ENCODE measurements at places on chromosomes 12 and 14.

DNA sequence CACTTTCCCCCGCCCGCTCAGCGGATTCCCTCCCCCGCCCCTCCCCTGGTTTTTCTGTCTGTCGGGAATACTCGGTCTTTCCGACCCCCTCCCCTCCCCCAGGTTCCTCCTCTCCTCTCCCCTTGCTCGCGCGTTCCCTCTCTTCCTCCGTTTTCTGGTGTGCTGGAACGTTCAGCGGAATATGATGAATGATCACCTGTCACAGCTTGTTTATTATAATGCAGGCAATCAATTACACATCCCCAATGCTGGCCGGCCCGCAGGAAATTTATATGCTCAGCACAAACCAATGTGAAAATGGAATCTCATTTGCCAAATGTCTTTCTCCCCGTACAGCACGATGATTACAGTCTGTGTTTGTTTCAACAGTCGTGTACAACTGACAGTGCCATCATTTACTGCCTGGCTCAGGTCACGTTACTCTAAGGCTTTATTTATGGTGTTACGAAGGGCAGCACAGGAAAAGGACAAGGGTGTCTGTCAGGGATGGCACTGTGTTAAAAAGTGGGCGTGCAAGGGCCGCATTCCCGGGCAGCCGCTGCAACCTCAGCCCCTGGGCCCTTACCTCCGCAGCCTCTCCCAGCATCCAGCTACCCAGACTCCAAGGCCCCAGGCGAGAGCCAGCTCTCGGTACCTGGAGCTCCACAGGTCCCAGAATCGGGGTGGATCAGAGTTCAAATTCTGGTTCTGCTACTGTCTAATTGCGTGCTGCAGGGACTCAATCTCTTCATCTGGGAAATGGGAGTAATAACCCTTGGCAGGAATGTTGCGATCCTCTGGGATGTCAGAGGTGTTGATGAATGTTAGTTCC is 24.7 kb upstream of the MAP1LC3B2 start:
- no peak for DNase-seq

DNA sequence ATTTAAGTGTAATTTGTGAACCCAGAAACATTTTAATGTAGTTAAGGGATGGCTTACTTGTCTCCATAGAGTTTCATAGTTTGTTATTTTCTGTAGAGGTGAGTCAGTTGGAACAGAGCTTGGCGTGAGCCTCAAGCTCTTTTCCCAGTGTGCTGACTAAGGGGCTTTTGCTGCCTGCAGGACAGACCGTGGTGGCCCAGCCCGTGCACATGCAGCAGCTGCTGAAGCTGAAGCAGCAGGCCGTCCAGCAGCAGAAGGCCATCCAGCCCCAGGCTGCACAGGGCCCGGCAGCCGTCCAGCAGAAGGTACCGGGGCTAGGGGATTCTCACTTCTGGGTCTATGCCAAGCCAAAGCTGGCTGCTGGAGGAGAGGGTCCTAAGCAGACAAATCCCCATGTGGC is 76.9 kb downstream of the DDX51 start:
- no peak for DNase-seq

DNA sequence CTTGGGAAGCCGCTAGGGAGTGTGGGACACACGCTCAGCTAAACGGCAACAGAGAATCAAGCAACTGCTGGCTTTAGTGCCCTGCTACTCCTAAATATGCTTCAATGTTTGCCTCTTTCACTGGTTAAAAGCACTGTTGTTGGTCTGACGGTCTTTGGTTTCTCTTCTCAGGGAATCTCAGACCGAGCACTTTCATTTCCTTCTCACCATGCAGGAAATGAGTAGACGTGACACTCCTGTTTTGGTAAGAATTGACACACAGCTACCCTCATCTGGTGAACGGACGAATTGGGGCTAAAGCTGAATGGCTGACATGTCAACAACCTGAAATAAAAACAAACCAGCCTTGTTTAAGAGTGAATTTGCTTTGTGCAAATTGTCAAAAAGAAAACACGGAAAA is 57.5 kb upstream of the PIWIL1 start:
- no peak for DNase-seq

- DNase-seq = no peak
Observed at GRCh38 chr14:66603945-66604344, 96.0 kb downstream of the GPHN start.

DNA sequence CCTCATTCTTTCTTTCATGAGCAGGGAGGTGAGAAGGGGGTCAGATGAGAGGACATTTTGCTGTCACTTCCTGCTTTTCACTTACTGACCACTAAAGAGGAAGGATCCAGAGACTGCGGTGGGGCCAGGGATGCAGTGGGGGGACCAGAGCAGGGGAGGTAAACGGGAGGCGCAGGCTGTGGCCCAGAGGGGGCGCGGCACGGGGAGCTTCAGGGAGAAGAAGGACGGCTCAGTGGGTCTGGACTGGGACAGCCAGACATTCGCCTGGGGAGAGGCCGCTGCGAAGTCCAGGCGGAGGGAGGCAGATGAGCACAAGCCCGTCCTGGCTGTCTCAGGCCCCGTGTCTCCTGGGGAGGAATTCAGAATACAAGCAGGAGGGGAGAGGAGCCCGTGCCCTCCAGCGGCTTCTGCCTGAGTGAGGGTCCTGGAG is 41.2 kb downstream of the SLC6A12 start:
- DNase-seq = no peak

DNA sequence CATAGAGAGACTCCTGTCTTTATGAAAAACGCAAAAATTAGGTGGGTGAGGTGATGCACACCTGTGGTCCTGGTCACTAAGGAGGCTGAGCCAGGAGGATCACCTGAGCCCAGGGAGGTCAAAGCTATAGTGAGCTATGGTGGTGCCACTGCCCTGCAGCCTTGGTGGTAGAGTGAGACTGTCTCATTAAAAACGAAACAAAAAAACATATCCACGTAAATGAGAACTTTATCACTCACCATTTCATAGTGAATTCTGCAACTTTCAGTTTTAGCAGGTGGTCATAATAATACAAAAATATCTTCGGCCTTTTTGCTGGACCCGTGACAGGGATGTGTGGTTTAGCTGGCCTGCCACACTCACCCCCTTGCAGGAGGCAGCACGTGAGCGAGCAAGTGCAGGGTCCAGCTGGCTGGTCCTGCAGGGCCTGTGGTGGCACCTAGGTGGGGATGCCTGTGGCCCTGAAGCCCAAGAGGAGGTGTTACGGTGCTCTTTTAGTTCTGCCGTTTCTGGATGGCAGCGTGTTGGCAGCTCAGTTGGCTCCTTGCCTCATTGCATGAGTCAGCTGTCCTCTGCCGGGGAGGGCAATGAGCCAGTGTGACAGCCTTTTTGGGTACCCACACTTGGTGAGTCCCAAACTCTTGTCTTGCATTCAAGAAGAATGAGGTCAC is 1330.7 kb upstream of the TMEM132C start:
- DNase-seq = no peak

- DNase-seq = no peak
Observed at GRCh38 chr12:124581307-124582107, 14.1 kb upstream of the NCOR2 start.

DNA sequence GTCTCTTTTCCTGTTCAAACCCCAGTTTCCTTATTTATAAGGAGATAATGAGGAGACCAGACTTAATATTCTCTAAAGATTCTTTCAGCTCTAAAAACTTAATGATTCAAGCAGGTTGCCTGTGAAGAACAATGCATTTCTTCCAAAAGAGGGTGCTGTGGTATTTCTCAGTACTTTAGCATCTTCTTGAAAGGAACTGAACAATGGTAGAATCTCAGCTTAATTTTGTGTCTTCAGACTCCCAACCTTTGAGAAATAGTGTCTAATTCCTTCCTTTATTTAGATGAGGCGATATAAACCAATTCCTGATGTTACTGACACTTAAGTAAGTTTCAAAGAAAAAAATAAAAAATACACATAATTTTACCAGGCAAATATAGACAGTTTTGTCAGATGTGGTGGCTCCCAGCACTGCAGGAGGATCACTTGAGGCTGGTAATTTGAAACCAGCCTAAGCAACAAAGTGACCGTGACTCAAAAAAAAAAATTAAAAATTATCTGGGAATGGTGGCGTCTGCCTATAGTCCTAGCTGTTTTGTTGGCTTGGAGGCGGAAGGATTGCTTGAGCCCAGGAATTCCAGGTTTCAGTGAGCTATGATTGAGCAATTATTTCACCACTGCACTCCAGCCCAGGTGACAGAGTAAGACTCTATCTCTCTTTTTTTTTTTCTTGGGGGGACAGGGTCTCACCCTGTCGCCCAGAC is 76.9 kb upstream of the PSMA6 start:
- DNase-seq = peak; percentile 40

DNA sequence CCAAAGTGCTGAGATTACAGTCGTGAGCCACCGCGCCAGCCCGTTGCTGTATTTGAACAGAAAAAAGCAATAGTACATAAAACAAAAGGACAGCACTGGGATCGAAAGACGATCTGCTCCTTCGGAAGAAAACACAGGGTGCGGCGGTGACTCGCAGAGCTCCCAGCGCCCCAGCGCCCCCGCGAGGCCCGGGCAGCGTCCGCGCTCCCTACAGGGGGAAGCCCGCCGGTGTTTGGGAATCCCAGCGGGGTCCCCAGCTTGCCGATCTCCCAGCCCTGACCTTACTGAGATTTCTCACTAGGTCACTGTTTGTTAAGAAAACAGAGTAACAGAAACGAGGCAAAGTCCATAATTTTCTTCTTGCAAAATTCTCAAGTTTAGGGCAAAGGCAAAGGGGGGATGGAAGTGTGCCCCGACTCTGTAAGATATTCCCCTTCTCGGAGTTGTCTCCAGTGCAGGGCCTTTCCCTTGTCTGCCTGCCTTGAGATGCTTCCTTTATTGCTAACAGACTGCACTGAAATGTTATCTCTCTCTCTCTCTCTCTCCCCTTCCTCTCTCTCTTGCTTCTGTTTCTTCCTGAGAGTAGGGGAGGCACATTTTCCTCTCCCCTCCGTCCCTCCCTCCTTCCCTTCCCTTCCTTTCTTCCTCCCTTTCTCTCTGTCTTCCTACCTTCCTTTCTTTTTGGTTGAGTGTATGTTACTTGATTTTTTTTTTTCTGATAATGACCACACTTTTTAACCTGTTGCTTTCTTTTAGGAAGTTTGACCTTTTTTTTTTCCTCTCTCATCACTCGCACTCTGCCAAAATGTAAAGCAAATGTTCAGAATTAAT is 91.9 kb downstream of the TMEM30B start:
- DNase-seq = no peak

- DNase-seq = no peak
Observed at GRCh38 chr12:4133029-4133428, 140.5 kb upstream of the CCND2 start.

DNA sequence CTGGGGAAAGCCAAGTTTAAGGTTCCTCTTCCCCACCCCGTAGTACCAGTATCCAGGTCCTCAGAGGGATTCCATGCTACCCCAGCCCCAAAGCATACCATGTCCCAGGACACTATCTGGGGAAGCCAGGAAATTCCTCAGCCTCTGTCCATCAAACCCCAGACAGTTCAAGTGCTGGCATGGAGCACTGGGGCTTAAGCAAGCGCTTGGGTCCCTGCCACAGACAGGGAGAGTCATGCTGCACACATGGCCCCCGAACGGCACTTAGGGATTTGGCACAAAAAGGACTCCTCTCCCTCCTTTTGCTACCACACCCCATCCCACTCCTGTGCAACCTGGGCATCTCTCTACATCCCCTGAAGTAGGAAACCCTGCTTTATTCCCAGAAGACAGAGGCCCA is 21.8 kb downstream of the ADCY6 start:
- no peak for DNase-seq

GRCh38 chr14:61322011-61322798 is 826 bp downstream of the PRKCH start:
- peak; percentile 57 for DNase-seq

- DNase-seq = no peak
Observed at GRCh38 chr14:100215330-100215885, 23.5 kb upstream of the YY1 start.

GRCh38 chr14:33986804-33987203 is 35.9 kb upstream of the EGLN3 start:
- DNase-seq = no peak

DNA sequence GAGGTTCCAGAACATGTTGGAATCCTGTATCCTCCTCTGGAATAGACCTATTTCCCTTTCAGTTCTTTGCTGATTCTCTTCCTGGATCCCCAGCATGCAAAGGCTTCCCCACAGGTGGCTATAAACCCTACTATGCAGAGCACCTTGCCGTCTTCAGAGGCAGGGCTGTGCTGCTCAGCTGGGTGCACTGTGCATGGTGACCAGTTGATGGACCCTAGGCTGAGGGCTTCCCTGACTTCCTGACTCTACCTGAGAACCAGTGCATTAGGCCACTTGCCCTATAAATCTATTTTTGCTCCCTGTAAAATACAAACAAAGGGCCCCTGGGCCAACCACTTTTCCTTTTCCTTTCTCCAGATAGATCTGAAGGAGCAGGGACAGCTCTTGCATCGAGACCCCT is 14.1 kb downstream of the ZNF219 start:
- no peak for DNase-seq

GRCh38 chr14:106657460-106657859 is 1131.1 kb downstream of the TMEM121 start:
- peak; percentile 65 for DNase-seq

DNA sequence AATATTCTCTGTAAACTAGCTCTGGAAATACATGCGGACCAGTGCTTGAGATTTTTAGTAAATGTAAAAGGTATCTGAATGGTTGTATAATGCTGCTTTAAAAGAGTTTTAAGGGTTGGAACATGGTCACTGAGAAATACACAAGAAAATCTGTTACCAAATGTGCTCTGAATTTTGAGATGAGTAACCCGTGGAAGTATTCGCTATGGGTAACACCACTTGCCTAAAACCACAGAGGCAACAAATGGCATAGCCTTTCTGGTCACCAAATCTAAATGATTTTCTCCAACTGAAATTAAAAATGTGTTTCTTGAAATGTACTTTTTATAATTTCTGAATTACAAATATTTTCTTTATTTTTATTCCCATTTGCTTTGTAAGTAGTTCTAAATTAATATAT is 745.7 kb downstream of the DIO2 start:
- no peak for DNase-seq

DNA sequence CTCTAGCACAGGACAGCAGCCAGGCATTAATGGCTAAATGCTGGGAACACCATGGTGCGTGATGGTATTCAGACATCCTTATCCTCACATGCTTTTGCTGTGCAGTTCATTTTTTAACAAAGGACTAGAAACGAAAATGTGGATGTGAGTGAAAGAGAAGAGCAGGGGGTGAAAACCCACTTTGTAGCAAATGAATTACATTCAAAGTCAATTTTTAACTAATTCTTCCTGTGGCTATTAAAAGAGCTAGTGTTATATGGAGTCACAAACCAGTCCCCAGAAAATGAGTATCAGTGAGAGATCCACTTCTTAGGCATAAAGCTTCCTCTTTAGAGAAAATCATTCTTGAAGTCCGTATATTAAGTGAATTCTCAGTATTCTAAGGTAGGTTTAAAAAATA is 592.0 kb upstream of the LMO3 start:
- DNase-seq = no peak

GRCh38 chr12:99343960-99344359 is 303.6 kb upstream of the GARIN6 start:
- no peak for DNase-seq

GRCh38 chr14:100894416-100894815 is 9.1 kb downstream of the RTL1 start:
- no peak for DNase-seq

- DNase-seq = no peak
Observed at GRCh38 chr12:98418357-98419075, 96.9 kb upstream of the TMPO start.
